ENCODE measurements at places on chromosomes 6 and 20.

- peak; percentile 20 for DNase-seq
Measured at GRCh38 chr6:105994591-105995390, 91.3 kb upstream of the PRDM1 start.

- no peak for DNase-seq
Measured at GRCh38 chr6:26130581-26131249, 43.5 kb downstream of the HFE start.

DNA sequence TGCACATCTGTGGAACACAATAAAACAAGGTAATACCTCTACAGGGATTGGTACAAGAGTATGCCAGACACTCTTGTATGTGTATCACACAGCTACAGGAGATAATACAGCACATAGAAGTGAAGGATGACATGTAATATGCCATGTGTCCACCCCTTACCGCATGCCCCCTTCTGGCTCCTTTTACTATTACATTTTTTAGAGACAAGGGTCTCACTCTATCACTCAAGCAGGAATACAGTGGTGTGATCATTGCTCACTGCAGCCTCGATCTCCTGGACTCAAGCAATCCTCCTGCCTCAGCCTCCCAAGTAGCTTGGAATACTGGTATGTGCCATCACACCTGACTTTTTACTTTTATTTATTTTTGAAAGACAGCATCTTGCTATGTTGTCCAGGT is 4.2 kb upstream of the NCR3 start:
- peak; percentile 68 for DNase-seq

DNA sequence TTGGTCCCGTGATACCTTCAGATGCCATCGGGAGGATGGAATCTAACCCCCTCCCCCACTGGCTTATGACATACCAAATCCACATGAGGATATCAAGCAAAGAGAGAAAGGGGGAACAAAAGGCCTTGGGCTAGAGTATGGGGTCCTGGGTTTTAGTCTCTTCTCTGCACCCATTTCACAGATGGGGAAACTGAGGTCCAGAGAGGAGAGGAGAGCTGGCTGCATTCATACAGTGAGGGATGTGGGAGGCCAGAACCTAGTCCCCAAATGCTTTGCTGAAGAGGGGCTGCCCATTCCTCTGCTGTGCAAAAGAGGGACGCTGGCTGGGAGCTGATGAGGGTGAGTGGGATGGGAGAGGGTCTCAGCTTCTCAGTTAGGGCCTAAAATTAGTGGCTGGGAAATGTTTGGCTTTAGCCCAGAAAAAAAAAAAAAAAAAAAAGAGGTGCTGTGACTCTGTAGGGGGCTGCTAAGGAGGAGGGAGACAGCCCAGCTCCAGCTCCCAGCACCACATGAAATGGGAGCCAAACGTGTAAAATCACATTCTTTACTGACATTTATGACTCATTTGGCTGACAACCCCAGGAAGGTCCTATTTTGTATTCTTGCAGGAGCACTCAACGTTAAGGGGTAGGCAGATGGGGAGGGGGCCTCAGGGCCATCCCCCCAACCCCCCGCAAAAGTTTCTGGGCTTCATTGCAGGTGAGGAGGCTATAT is 11.9 kb downstream of the XKR7 start:
- DNase-seq: no peak

DNA sequence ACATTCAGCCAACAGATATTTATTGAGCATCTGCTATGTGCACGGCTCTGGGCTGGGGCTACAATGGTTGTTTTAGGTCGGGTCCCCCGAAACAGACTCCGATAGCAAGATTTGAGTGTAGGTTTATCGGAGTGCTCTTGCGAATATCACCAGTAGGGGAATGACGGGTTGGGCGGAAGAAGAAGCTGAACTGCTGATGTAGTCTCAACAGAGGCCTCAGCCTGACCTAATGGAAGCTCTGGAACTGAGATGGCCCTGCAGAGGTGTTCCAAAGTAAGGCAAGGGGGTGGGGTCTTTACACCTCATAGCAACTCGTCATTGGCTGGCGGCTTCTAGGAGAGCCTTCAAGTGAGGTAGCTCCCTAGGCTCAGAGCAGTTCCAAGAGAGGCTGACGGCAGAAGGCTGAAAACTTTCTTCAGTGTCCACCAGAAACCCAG is 1.1 kb downstream of the L3MBTL1 start:
- DNase-seq: no peak

- no peak for DNase-seq
Measured at GRCh38 chr6:118965371-118965770, 30.4 kb upstream of the MCM9 start.

GRCh38 chr20:7214081-7214740 is 446.7 kb downstream of the BMP2 start:
- DNase-seq: no peak

GRCh38 chr6:168838037-168838399 is 397.0 kb downstream of the SMOC2 start:
- DNase-seq: no peak

- no peak for DNase-seq
Measured at GRCh38 chr20:51574248-51575033, 31.9 kb upstream of the NFATC2 start.

DNA sequence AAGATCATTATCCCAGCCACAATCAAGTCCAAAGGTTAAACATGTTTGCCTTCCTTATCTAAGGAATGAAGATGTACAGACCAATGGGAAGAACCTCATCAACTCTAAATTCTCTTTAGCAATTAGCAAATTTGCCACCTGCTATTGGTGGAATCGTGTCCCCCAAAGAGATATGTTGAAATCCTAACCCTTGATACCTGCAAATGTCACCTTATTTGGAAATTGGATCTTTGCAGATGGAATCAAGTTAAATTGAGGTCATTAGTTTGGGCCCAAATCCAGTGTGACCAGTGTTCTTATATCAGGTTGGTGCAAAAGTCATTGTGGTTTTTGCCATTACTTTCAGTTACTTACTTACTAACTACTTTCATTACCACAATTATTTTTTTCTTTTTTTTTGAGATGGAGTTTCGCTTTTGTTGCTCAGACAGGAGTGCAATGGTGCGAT is 31.3 kb downstream of the KLHL31 start:
- DNase-seq: no peak

DNA sequence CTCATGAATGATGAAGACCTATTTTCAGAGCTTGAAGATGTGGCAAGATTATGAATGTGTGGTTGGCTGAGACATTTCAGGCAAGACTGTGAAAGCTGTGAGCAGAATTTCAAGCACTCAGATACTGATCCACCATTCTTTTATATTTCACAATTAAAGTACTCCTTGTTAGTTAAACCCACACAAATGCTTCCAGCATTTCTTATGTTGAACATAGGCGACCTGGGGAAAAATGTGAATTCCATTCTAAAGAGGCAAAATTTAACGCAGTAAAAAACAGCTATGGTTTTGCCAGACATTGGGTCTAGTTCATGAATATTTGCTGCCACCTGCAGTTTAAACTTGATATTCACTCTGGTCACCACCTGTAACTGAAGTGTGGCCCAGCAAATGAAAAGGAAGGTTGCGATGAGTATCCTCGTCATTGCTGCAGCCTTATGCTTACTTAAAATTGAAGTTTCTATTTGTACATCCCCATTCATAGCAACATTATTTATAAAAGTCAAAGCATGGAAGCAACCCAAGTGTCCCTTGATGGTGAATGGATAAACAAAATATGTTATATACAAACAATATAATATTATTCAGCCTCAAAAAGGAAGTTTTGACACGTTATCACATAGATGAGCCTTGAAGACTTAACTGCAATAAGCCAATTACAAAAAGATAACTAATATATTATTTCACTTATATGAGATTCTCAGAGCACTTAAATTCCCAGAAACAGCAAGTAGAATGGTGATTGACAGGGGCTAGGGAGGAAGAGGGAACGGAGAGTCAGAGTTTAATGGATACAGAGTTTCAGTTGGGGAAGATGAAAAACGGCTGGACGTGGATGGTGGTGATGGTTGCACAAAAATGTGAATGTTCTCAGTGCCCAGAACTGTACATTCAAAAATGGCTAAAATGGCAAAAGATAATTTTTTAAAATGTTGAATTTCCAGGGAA is 32.4 kb upstream of the FAM184A start:
- peak; percentile 72 for DNase-seq

DNA sequence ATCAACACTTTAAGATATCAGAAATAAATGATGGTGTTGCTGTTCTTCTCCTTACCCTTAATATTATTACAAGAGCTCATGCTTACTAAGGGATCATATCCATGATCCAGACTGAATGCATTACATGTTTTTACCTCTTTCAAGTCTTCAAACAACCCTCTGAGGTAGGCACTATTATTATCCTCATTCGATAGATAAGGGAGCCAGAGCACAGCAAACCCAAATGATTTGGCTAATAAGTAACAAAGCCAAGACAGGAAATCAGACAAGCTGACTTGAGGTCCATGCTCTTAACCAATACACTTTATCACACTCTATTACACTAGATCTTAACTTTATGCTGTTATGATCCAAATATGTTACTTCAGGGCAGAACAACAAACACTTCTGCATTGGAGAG is 145.9 kb downstream of the RALGAPA2 start:
- DNase-seq: no peak

GRCh38 chr6:125808060-125808459 is 17.3 kb downstream of the NCOA7 start:
- DNase-seq: no peak

- DNase-seq: no peak
Measured at GRCh38 chr6:163948250-163948649, 533.7 kb downstream of the QKI start.

GRCh38 chr20:46260480-46260879 is 47.8 kb downstream of the CDH22 start:
- DNase-seq: no peak
